Activated CD8-positive, alpha-beta memory T cell treated with anti-CD3 and anti-CD28 coated beads, Interleukin-2, amount 10 ng/mL, durations not matched to agents 7 days and 5 days (primary cell): ENCODE measurements at places on chromosomes 1 and 21.

- peak; percentile 5 for DNase-seq
Observed at GRCh38 chr1:30405081-30405480, 318.3 kb downstream of the MATN1 start.

DNA sequence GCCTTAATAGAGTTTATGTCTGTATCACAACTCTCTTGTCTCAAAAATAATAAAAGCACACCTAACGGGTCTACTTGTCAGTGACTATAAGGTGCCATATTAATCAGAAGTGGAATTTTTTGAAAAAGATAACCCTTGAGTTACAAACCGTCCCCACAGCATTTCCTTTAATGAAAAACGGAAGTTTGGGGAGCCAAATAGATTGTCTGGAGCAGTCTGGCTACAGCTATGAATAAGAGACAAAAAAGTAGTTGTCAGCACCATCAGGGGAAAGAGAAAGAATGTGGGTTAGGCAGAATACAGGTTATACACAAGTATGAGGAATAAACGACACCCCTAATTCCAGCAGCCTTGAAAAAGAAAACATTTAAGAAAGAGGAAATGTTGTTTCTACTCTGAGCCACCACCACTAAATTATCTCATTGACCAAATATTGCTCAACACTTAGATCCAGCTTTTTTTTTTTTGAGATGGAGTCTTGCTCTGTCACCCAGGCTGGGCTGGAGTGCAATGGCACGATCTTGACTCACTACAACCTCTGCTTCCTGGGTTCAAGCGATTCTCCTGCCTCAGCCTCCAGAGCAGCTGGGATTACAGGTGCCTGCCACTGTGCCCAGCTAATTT lies 29.4 kb upstream of the USP24 start:
- DNase-seq, result no peak

GRCh38 chr21:43005635-43006034 lies 31.3 kb downstream of the PKNOX1 start:
- DNase-seq, result no peak

DNA sequence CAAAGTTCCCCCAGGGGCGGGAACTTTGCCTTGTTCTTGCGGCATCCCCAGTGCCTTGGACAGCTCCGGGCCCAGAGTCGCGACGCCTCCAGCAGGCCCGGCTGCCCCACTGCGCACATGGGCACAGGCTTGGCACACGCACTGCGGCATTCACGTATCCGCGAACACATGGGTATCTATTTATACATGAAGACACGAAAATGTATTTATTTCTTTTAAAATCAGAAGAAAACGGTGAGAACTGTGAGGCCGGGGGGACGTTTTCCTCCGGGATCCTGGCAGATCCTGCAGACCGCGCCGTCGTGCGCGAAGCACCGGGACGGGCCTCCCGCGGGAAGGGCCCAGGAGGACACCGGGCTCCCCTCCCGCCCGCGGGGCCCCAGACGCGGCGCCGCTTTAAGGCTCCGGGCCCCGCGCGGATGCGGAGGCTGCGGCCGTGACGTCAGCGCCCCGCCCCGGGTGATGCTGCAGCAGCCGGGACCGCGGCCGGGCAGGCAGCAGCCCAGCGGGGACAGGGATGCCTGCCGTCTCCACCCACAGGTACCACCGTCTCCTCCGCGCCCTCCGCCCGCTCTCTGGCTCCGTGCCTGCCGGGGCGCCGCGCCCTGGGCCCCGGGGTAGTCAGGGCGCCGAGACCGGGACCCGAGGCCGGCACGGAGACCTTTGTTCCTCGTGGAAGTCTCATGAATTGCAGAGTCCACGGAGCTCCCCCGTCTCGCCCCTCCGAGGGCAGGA lies at the start of gene SLC45A1:
Gene SLC45A1, plus strand, starts transcription at position 468 of the 735 bp plus-strand sequence. CDS start 6,216 bp downstream, outside the sequence.
- peak; percentile 82 for DNase-seq

GRCh38 chr1:158131217-158131616 lies 49.5 kb upstream of the CD1D start:
- DNase-seq, result no peak

- no peak for DNase-seq
Observed at GRCh38 chr1:38198099-38198498, 151.5 kb upstream of the POU3F1 start.

DNA sequence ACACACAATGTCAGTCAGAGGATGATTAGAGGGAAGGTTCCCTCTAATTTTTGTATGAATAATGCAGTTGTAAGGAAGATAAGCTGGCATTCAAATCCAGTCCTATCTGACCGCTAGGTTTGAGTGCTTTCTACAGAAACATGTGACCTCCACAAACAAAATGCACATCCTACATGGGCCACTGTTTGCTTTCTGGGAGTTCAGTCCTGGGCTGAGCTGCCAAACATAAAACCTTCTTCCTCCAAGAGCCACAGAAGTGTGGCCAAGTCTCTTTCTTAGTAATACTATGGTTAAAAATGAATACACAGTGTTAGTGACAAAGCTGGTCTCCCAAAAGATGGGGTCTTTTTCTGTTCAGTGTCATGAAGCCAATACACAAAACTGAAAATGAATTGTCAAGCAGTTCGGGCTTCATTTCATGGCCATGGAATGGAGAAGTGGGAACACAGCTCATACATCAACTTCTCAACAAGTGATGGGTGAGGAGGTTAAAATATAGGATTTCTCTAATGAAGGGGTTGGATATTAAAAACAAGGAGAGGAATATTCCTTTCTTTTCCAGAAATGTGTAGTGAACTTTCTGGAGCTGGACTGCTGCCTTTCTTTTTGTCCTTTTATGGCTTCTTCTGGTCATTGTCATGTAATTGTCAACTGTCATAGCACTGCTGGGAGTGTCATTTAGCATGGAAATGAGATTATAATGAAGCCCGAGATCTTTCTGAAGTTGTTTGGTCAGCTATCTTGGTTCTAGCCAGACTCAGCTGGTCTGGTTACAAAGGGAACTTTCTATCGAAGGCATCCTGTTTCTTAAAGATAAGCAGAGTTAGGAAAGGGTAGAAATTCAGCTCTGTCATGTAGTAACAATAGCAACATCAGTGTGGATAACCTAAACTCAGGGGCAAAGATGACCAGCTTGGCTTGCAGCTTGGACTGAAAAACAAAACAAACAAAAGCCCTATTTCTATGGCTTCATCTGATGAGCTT lies 135.1 kb downstream of the CHD1L start:
- no peak for DNase-seq

DNA sequence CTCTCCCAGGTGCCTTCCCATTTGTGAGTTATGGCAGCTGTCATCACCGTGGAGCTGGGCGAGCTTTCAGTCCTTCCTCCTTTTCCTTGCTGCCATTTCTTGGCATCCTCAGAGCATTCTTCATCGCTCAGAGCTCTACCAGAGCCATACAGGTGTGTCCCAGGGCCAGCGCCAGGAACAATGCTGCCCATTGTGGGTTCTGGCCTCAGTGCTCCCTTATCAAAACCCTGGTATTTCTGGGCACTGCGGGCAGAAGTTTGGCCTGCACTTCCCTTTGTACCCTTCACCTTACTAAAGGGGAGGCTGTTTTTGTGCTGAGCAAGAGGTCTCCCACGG lies 28.5 kb downstream of the RASSF5 start:
- DNase-seq, result no peak

GRCh38 chr1:53115403-53116306 lies 26.8 kb downstream of the SLC1A7 start:
- no peak for DNase-seq

DNA sequence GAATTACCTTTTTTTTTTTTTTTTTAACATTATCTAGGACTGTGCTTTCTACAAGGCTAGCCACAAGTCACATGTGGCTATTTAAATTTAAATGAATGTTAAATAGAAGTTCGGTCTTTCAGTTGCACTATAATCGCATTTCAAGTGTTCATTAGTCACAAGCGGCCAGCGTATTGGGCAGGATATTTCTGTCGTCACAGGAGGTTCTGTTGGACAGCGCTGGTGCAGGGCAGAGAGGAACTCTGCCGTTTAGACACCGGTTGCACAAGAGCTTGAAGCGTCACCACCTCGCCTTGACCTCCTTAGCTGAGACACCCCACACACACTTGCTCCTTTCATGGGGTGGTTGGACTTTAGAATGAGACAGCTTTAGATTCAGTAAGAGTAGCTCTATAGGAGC lies 64.1 kb downstream of the BACE2 start:
- DNase-seq, result no peak

- DNase-seq, result no peak
Observed at GRCh38 chr1:41547336-41547735, 62.9 kb upstream of the EDN2 start.

GRCh38 chr1:203250911-203251310 lies 21.4 kb upstream of the CHIT1 start:
- DNase-seq, result no peak

DNA sequence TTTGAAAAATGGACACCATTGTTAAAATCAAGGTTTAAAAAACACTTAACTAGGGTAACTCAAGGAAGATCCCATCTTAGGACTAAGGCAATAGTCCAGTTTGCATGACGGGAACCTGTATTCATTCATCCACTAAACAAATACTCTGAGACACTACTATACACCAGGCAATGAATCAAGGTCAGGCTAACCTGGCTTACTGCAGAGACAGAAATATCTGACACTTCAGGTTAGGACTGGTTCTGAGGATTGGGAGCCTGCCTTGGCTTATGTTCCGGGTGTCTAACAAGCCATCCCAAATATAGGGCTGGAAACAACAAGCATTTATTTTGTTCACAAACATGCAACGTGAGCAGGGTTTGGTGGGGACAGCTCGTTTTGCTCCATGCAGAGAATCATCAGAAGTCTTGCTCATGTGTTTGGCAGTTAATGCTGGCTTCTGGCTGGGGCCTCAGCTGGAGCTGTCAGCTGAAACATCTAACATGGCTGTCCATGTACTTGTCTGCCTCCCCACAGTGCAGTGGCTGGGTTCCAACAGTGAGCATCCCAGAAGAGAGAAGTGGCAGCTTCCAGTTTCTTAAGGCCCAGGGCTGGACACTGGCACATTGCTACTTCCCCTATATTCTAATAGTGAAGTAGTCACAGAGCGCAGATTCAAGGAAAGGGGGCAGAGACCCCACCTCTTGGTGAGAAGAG lies 37.0 kb upstream of the CAMK1G start:
- DNase-seq, result no peak

GRCh38 chr21:15138490-15138889 lies 73.7 kb upstream of the NRIP1 start:
- no peak for DNase-seq

DNA sequence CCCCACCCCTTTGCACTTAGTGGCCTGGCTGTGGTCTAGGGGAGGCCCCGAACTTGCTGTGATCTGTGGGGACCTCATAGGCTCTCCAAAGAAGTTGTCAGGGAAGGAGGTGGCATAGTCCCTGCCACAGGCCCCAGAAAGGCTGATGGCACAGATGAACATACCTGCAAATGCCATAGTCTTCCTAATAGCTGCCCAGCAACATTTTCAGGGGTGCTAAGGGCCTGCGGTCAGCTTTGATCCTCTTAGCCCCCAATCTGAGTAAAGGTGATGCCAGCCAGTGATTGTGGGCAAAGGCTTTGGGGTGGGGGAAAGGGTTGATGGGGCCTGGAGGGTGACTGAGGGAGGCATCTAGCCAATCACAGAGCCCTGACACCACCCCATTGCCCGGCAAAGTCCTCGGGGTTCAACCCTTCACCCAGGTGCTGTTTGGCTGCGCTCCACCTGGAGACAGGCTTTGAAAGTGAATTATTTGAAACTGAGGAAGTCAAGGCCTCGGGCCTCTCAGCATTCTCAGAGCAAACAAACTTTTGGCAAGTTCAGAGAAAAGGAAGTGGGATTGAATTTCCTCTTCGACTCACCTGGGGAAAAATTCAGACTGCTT lies 35.8 kb downstream of the PAX7 start:
- no peak for DNase-seq

- DNase-seq, result no peak
Observed at GRCh38 chr21:29365661-29366265, 67.0 kb downstream of the BACH1 start.

GRCh38 chr1:168832661-168833060 lies 103.7 kb upstream of the DPT start:
- no peak for DNase-seq

- no peak for DNase-seq
Observed at GRCh38 chr1:2330519-2331199, 60.7 kb downstream of the MORN1 start.

- DNase-seq, result no peak
Observed at GRCh38 chr1:186286615-186287315, 88.3 kb downstream of the TPR start.

DNA sequence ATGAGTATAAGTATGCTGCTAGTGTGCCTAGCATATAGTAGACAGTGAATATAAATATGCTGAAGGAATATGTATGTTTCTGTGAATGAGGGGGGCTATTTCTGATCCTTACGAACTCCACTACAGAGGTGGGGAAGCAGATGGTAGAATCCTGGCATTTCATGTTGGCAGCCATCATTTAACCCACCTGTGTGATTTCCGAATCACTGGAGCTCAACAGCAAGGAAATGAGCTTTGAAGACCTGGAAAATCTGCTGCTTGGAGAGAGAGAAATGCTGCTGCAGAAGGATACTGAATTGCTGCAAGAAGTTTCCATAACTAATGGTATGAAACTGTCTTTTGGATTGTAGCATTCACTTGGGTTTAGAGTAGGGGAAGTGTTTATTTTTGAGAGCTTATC lies 83.5 kb downstream of the RABGAP1L start:
- DNase-seq, result no peak

DNA sequence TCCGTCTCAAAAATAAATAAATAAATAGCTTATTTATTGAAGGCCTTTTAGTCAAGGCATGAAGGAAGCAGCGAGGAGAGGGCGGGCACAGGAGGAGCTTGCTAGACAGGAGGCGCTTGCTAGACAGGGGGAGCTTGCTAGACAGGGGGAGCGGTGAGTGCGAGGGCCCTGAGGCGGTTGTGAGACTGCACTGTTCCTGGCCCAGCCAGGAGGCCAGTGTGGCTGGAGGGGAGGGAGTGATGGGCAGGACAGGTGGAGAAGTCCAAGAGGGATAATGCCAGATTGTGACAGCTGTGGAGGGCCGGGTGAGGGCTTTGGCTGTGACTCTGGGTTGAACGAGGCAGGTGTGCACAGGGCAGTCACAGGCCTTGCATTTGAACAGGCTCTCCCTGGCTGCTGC lies 18.2 kb downstream of the KIF17 start:
- DNase-seq, result no peak
